ENCODE measurements at places on chromosomes 13 and 19. TPM values are rescaled to one million over a fixed set of nuclear protein-coding genes. Genes with fewer than 3 reads are reported as not detected.

DNA sequence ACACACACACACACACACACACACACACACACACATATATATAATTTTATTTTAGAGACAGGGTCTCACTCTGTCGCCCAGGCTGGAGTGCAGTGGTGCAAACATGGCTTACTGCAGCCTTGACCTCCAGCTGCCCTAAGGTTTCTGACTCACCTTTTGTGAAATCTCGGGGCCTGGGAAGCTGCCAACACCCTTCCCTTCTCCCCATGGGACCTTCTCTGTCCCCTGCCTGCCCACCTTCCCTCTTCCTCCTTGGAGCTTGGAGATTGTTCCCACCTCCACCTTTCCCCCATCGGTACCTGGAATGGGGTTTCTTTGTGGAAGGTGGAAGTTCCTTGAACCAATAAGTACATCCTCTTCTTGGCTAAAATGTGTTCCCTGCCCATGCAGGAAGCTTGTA is 6.3 kb downstream of the ARRDC5 start:
- H3K4me1 ChIP-seq: no peaks in the 10 kb centered on the region
- H3K4me3 ChIP-seq: no peak overlapping the region
- DNase-seq: no peak
- H3K36me3 ChIP-seq: no peaks in the 10 kb centered on the region
- H3K27ac ChIP-seq: no peak overlapping the region

DNA sequence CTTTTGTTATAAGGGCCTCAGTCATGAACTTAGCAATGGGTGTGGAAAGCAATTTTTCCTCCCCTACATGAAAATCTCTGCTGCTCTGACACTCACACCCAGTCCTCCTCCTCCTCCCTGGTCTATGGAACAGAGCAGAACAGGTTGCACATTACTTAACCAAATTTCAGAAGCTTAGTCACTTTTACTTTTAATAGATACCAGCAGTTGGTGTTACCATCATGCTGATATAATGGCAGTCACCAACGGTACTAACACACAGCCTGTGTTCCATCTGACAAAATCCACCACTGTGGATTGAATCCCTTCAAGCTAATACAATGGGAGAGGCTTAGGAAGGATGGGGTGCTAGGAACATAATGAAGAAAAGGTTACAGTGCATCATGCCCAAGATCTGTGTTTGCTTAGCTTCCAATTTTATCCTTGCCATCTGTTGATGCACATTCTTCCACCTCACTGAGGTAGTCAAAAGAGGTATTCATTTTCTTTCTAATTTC is 9.8 kb downstream of the TPT1 start:
- no peaks in the 10 kb centered on the region for H3K36me3 ChIP-seq
- H3K27ac ChIP-seq: no peak overlapping the region
- no peaks in the 10 kb centered on the region for H3K4me1 ChIP-seq
- no peak for DNase-seq
- H3K27me3 ChIP-seq: no peaks in the 10 kb centered on the region

DNA sequence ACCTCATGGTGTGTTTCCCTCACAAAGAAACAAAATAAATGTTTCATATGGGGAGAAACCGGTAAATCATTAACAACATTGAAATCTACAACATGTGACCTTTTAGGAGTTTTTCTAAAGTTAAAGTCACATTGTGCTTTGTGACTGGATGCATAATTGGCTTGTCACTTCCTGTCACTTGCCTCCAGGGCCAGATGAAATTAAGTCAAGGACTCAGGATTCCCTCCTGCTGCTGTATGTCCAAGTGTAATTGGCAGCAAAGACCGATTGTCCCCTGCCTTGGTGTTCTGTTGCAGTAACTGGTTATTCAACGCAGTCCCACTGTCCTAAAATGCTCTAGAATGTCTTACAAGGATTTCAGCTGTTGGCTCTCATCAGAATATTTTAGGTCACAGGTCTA is 448.2 kb downstream of the LIG4 start:
- H3K4me1 ChIP-seq: no peaks in the 10 kb centered on the region
- H3K27ac ChIP-seq: no peak overlapping the region
- no peaks in the 10 kb centered on the region for H3K27me3 ChIP-seq
- no peak overlapping the region for H3K4me3 ChIP-seq
- H3K36me3 ChIP-seq: no peaks in the 10 kb centered on the region

- no peaks in the 10 kb centered on the region for H3K27me3 ChIP-seq
- peaks cover 14% of the 10 kb centered on the region for H3K4me1 ChIP-seq
- H3K27ac ChIP-seq: peak overlapping the region; percentile 24
- no peak overlapping the region for H3K4me3 ChIP-seq
- no peak for DNase-seq
- no peaks in the 10 kb centered on the region for H3K36me3 ChIP-seq
These were observed 14.0 kb downstream of the ZNF552 start for GRCh38 chr19:57800696-57801095.

DNA sequence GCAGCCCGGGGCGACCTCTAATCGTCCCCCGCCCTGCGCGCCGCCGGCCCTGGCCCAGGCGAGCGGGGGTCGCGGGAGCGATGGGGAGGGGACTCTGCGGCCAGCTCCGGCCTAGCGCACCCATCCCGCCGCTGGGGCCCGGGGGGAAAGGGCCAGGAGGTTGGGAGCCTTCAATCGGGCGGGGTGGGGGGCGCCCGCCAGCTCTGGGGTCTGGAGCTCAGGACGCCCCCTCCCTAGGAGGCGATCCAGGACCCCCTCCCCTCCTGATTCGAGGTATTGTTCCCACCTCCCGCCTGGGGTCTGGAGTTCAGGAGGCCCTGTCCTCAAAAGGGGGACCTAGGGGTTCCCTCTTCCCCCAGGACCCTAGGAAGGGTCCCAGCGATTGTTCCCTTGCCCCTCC is 430 bp downstream of the ZNF358 start:
- H3K4me1 ChIP-seq: no peaks in the 10 kb centered on the region
- H3K27me3 ChIP-seq: no peaks in the 10 kb centered on the region
- H3K27ac ChIP-seq: peak overlapping the region; percentile 87
- peaks cover 8% of the 10 kb centered on the region for H3K36me3 ChIP-seq

DNA sequence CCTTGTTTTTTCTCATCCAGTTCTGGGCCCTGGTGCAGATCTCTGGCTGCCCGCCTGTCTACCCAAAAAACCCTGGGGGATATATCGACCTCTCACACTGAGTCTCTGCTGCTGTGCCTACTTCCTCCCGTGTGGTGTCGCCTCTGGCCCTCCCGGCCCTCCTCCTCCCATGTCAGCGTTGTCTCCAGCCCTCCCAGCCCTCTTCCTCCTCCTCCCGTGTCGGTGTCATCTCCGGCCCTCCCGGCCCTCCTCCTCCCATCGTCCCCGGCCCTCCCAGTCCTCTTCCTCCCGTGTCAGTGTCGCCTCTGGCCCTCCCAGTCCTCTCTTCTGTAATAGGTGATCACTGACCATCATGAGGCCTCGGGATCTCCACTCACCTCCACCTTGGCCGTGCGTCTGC is 81.8 kb downstream of the GPR12 start:
- H3K27me3 ChIP-seq: no peaks in the 10 kb centered on the region
- no peak for DNase-seq
- no peak overlapping the region for H3K4me3 ChIP-seq
- no peaks in the 10 kb centered on the region for H3K4me1 ChIP-seq
- H3K36me3 ChIP-seq: no peaks in the 10 kb centered on the region

DNA sequence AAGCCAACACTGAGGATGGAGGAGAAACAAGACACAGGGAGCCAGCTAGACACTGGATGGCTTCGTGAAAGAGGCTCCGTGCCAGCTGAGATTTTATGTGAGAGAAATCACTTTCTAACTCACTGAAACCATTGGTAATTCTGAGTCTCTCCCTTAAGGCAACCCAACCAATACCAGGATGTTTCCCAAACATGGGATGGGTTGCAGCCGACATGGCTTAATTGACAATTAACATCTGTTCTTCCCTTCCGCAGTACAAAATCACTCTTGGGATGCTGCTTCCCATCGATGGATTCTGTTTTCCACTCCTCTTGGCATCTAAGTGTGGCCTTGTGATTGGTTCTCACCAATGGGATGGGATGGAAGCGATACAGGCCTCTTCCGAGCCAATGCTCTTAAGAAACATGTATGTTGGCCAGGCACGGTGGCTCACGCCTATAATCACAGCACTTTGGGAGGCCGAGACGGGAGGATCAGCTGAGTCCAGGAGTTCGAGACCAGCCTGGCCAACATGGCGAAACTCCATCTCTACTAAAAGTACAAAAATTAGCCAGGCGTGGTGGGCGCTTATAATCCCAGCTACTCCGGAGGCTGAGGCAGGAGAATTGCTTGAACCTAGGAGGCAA is 2.3 kb upstream of the ZNF787 start:
- H3K27me3 ChIP-seq: no peaks in the 10 kb centered on the region
- peaks cover 10% of the 10 kb centered on the region for H3K4me1 ChIP-seq
- no peak overlapping the region for H3K4me3 ChIP-seq
- no peak overlapping the region for H3K27ac ChIP-seq
- DNase-seq: no peak

GRCh38 chr13:31100721-31101120 is 61.0 kb downstream of the HSPH1 start:
- H3K27ac ChIP-seq: no peak overlapping the region
- H3K27me3 ChIP-seq: peaks cover 1% of the 10 kb centered on the region
- H3K4me1 ChIP-seq: no peaks in the 10 kb centered on the region
- DNase-seq: no peak
- no peaks in the 10 kb centered on the region for H3K36me3 ChIP-seq
- H3K4me3 ChIP-seq: no peak overlapping the region

DNA sequence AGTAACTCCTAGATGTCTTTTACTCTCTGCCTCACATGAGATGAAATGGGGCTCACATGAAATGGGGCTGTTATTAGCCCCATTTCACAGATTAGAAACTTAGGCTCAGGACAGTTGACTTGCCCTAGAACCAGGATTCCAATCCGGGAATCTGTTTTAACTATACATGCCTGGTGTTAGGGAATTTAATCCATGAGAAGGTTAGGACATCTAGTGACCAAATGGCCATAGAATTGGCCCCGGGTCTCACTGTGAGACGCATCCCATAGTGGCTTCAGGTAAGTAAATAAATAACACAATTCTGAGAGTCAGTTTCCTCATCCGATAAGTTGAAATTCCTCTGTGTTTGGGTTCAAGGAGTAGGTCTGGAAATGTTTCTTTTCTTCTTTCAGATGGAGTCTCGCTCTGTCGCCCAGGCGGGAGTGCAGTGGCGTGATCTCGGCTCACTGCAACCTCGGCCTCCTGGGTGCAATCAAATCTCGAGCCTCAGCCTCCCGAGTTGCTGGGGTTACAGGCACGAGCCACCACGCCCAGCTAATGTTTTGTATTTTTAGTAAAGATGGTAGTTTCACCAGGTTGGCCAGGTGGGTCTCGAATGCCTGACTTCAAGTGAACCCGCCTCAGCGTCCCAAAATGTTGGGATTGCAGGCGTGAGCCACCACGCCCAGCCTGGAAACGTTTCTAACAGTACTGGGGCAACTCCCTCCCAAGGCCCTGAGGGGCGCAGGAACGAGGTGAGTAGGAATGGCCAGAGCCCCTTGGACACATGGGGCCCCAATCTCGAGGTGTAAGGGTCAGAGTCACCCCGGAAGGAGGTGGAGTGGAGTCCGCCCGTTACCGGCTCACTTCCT is 1.2 kb upstream of the ZNF574 start:
- no peak for DNase-seq
- H3K27me3 ChIP-seq: no peaks in the 10 kb centered on the region
- H3K4me3 ChIP-seq: peak overlapping the region; percentile 94
- peaks cover 5% of the 10 kb centered on the region for H3K4me1 ChIP-seq
- no peaks in the 10 kb centered on the region for H3K36me3 ChIP-seq
- peak overlapping the region; percentile 91 for H3K27ac ChIP-seq

DNA sequence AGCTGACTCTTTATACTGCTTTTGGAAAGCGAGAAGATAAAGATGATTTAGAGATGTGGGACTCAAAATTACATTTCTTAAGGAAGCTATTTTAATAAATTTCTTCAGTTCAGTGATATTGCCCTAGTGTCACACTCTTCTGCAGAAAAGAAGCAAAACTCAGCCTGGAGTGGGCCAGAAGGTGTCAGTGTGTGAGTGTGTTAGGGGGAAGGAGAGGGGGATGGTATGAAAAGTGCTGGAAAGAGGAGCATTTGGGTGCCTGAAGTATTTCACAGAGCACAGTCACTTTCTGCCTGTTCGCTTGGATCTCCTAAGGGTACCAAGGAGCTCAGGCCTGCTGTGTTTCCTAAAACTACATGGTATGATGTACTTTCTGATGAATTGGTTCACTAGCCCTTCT is 84.5 kb upstream of the FRY start:
- H3K27ac ChIP-seq: no peak overlapping the region
- H3K36me3 ChIP-seq: no peaks in the 10 kb centered on the region
- no peak for DNase-seq
- H3K27me3 ChIP-seq: no peaks in the 10 kb centered on the region

DNA sequence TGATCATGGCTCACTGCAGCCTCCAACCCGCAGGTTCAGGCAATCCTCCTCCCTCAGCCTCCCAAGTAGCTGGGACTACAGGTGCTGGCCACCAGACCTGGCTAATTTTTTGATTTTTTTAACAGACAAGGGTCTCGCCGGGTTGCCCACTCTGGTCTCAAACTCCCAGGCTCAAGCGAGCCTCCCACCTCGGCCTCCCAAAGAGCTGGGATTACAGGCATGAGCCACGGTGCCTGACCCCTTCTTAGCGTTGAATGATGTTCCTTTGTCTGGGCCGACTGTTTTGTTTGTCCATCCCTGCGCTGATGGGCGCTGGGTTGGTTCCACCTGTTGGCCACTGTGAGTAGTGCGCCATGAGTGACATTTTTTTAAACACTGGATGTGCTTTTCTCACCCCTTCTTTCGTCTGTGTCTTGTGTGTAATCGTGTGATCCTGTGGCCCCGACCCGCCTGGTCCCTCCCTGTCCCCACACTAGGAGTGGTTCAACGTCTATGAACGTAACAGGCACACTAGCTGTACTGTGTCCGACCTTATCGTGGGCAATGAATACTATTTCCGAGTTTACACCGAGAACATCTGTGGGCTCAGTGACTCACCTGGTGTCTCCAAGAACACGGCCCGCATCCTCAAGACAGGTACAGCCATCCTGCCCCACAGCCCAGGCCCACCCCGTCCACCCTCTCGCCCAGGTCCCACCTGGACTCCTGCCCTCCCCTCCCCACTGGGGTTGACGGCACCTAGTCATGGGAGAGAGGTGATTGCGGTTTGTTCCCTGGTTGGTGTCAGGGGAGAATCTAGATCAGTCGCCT is 15.0 kb upstream of the EMC10 start:
- no peaks in the 10 kb centered on the region for H3K36me3 ChIP-seq
- no peak overlapping the region for H3K27ac ChIP-seq
- no peaks in the 10 kb centered on the region for H3K4me1 ChIP-seq
- DNase-seq: peak; percentile 36
- H3K27me3 ChIP-seq: peaks cover 8% of the 10 kb centered on the region

GRCh38 chr19:11356074-11356397 is 804 bp downstream of the PLPPR2 start:
- DNase-seq: no peak
- H3K27me3 ChIP-seq: no peaks in the 10 kb centered on the region
- H3K4me3 ChIP-seq: peak overlapping the region; percentile 81
- no peaks in the 10 kb centered on the region for H3K4me1 ChIP-seq

The HCST gene
- total RNA-seq: not detected

The RYR1 gene
- 8.6 TPM for total RNA-seq

The CGB7 gene
- 2.0 TPM for total RNA-seq

The BORA gene
- 3.7 TPM for total RNA-seq

The IRS2 gene
- total RNA-seq: 54.8 TPM

The IL27RA gene
- total RNA-seq: 4.7 TPM

The GPC6 gene
- total RNA-seq: 3.4 TPM

All from prostate gland (tissue), 2 donors.